SIG-M5 (cell line): ENCODE measurements at places on chromosomes 2 and 18.

DNA sequence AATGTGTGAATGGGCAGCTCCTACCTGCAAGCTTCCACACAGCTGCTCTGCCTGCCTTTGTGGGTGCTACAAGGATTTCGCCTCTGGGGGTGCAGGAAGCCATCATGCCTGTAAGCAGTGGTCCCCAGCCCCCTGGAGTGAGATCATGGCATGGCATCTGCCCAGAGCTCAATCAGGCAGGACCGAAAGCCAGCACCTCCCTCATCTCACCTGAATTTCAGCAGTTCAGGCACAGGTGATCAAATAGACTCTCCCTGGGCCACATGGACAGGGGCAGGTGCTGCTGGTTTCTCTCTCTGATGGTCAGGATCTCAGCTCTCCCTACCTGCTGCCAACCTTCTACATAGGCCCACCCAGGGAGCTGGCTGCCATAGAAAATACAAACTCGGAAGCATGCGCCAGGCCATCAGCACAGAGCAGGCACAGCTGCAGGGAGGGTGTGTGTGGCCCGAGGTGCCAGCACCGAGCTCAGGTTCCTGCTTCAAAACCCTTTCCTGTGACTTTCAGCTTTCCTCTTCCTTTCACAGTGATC lies 133.2 kb upstream of the ID2 start:
- no peak for DNase-seq

GRCh38 chr2:165268754-165269153 lies 29.5 kb downstream of the SCN2A start:
- no peak for DNase-seq

DNA sequence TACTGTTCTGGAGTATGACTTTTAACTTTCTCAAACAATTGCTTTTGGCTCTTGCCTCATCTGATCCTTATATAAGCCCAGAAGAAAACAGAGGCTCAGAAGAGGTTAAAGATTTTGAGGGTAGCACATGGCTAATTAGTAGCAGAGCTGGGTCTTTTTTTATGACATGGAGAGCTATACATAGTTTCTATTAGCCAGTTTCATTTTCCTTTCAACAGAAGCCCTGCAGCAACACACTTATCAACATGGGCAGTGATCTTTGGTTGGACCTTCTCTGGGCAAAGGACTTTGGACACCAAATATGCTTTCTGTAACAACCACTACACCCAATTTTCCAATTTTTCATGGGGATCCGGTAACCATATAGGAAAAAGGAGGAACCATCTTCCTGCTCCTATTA lies 64.9 kb downstream of the NCKAP5 start:
- no peak for DNase-seq

DNA sequence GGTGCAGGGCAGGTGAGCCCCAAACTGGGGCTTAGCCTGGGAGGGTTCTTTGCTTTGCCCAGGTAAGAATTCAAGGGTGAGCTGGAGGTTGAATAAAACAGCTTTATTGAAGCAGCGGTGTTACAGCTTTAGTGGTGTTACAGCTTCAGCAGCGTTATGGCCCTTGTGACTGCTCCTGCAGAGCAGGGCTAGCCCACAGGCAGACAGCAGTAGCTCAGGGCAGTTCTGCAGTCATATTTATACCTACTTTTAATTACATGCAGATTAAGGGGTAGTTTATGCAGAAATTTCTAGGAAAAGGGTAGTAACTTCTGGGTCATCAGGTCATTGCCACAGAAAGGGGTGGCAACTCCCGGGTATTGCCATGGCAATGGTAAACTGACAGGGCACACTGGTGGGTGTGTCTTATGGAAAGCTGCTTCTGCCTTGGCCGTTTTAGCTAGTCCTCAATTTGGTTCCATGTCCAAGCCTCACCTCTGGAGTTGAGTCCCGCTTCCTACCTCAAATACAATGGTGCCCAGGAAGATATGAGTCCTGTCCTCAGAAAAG lies 78.2 kb downstream of the THNSL2 start:
- no peak for DNase-seq

DNA sequence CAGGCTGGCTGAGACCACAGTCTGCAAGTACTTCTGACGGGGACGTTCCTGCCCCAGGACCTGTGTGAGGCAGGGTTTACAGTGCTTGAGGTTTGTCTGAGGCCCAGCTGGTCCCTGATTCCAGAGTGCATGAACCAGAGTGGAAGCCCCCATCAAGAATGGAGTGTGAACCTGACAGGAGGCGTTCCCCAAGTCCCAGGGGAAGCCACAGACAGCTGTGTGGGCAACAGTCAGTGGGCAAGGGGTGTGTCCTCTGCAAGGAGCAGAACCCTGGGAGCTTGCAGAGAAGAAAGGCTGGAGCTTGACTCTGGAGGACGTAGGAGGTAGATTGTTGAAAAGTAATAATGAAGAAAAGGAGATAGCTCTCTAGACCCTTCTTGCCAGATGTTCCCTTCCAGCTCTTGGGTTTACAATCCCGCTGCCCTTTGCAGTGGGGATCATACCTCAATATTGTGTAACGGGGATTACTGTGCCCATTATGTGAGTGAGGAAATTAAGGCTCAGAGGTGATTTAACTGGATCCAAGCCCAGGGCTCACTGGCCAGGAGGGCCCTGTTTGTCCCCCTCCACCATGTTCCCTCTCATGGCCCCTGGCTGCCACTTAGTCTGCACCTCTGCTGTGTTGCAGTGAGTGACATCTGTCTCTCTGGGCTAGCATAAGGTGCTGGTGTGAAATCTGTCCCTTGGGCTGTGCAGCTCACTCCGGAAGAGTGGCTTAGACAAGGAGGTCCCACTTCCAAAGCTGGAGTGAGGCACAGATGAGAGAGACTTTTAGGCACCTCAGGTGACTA lies 6.2 kb downstream of the DBI start:
- no peak for DNase-seq

DNA sequence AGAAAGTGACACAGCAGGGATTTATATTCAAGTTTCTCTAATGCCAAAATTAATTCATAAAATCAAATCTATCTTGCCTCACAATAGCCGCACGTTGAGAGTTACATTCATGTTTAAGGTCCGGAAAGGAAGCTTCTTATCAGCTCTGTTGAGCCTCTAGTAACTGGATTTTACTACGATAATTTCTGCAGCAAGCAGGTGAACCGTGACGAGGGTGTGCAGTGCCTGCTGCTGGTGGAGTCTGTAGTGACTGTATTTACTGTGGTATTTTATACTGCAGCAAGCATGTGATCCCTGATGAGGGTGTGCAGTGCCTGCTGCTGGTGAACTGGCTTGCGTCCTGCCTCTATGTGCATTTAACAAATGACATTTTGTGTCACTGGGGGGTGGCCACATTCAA lies 120.0 kb downstream of the SNTG2 start:
- no peak for DNase-seq

- no peak for DNase-seq
These were observed 33.9 kb downstream of the COX7A2L start for GRCh38 chr2:42327125-42327524.

DNA sequence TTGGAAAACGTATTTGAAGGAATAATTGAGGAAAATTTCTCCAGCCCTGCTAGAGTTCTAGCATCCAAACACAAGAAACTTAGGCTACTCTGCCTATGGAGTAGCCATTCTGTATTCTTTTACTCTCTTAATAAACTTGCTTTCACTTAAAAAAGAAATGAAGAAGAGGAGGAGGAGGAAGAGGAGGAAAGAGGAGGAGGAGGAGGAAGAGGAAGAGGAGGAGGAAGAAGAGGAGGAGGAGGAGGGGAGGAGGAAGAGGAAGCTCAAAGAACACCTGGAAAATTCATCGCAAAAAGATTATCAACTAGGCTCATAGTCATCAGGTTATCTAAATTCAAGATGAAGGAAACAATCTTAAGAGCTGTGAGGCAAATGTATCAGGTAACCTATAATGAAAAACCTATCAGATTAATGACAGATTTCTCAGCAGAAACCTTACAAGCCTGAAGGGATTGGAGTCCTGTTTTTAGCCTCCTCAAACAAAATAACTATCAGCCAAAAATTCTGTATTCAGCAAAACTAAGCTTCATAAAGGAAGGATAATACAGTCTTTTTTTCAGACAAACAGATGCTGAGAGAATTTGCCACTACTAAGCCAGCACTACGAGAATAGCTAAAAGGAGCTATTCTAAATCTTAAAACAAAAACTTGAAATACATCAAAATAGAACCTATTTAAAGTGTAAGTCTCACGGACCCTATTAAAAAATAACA lies 56.2 kb upstream of the DSC1 start:
- no peak for DNase-seq

DNA sequence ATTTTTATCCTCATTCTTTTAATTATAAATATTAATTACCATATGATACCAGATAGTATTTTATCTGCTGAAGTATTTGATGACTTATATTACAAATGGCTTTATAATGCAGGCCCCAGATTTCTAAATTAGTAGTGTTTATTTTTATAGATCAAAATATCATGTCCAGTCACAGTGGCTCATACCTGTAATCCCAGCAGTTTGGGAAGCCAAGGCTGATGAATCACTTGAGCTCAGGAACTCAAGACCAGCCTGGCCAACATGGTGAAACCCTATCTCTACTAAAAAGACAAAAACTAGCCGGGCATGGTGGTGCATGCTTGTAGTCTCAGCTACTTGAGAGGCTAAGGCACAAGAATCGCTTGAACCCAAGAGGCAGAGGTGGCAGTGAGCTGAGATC lies 100.1 kb upstream of the ARHGAP15 start:
- DNase-seq: no peak

GRCh38 chr2:195820867-195821565 lies 164.0 kb downstream of the SLC39A10 start:
- DNase-seq: no peak

DNA sequence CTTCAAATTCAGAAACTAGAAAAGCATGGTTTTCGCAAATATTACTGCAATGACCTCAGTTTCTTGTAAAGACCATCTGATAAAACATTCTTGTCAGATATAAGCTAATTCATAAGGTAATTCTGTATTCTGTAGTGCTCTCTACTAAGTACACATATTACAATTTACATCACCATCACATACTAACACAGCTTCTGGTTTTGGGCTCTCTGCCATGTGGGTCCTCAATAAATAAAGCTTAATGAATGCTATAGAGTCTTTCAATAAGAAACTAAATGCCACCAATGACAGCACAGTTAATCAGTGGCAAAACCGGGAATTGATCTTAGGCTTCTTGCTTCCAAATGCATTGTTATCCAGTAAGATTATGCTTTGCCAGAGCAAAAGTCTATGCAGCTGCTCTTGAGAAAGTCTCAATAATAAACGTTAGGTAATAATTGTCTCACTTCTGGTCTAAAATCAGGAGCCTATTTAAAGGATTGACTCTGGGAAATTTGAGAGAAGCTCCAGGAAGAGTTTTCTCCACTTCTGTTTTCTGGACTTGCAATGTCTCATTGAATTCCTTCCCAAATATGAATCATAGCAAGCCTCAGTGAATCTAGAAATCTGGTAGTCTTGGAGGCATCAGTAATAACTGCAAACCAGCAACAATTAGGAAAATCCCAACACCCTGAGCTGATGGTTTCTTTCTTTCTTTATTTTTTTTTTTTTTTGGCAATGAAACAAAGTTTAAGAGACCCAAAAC lies 67.9 kb upstream of the RAPGEF4 start:
- DNase-seq: no peak

DNA sequence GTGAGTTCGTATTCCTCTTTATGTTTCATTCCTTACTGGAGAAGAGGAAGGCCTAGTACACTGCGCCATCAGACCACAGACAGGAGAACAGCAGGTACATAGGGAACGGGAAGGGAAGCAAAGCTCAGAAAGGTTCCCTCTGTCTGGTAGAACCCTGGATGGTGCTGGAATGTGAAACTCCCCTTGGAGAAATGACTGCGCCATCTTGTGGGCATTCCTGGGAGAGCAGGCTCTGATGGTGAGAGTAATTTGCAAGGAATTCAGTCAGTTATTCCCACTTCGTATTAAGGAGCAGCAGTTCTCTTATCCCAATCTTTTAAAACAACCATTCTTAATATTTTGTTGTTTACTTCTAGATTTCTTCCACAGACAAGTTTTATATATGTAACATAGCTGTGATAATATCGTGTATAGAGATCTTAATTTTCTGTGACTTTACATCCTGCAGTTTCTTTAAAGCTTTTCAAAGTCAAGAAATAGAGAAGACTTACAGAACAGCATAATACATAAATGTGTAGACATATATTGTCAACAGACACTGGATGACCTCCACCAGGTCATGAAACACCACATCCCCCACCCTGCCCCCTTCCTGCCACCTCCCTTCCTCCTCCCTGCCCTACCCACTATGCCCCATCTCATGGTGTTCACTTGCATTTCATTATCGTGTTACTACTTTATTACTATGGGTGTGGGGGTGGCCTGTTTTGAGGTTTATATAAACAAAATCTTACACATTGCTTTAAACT lies 83.9 kb downstream of the ARHGEF4 start:
- no peak for DNase-seq

DNA sequence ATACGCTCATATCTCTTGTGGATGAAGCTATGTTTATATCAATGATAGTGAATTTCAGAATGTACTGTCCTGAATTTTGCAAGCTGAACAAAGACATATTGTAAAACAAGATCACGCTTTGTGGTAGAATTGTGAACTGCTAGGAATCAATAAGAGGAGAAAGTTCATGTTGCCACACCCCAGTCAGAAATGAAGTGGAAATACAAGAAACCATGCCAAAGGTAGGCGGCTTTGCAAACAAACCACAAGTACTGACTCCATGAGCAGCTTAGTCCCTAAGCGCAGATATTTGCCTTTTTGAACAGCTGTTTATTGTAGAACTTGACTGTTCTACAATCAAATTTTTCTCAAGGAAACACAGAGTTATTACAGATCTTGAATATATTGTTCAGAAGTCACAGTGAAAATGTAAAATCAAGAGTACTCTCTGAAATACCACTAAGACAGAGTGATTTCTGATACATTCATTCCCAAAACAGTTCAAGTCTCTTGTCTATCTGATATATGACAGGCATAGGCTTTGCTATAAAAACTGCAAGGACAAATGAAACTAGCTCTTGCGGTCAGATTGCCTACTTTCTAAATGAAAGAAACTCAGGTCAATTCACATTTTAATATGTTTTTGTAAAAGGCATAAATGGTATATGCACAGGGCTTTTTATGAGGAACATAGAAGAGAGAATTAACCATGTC lies 120.9 kb upstream of the CDH19 start:
- DNase-seq: no peak

GRCh38 chr2:11495844-11496681 lies 30.1 kb upstream of the E2F6 start:
- no peak for DNase-seq

DNA sequence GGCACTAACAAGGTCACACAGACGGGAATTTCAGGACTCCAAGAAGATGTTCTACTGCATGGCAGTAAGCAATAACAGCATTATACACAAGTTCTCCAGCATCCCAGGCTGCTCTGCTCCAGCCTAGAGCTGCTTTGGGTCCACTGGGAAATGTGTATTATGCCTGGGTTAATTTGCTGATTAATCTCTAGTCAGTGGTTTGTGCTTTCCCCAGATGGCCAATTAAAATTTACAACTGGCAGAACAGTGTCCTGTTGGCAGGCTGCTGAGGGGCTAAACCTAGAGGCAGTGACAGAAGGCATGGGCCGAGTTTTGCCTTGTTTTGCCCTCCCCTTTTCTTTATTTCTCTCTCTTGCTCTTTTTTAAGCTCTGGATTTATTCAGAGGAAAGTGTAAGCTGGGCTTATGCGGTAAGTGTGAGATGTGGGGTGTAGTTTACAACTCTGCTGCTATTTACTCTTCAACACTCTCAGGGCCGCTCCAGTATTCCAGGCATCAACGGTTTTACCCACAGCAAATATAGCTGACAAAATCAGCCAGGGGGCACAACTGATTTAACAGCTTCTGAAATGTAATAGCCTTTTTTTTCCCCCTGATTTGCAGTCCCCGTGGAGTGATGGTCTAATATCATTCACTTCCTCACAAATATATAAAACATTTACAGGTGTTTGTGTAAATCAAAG lies 348.0 kb downstream of the GPD2 start:
- DNase-seq: no peak
